ENCODE measurements at places on chromosomes 16 and 17. TPM values are rescaled to one million over a fixed set of nuclear protein-coding genes. Genes with fewer than 3 reads are reported as not detected.

BCO1 gene
- total RNA-seq: 0.46 TPM

TANC2 gene
- total RNA-seq: 162 TPM

KRT39 gene
- not detected for total RNA-seq

HAS3 gene
- 12.0 TPM for total RNA-seq

HID1 gene
- 25.1 TPM for total RNA-seq
